Activated CD4-positive, alpha-beta memory T cell treated with anti-CD3 and anti-CD28 coated beads for 36 hours (primary cell): ENCODE measurements at places on chromosomes 12 and 14.

- DNase-seq, result no peak
These were observed 2.9 kb upstream of the GLRX5 start for GRCh38 chr14:95531969-95532368.

GRCh38 chr12:15856097-15856982 lies 25.8 kb upstream of the STRAP start:
- peak; percentile 22 for DNase-seq

- DNase-seq, result no peak
These were observed 56.0 kb downstream of the RASSF3 start for GRCh38 chr12:64666054-64666914.

DNA sequence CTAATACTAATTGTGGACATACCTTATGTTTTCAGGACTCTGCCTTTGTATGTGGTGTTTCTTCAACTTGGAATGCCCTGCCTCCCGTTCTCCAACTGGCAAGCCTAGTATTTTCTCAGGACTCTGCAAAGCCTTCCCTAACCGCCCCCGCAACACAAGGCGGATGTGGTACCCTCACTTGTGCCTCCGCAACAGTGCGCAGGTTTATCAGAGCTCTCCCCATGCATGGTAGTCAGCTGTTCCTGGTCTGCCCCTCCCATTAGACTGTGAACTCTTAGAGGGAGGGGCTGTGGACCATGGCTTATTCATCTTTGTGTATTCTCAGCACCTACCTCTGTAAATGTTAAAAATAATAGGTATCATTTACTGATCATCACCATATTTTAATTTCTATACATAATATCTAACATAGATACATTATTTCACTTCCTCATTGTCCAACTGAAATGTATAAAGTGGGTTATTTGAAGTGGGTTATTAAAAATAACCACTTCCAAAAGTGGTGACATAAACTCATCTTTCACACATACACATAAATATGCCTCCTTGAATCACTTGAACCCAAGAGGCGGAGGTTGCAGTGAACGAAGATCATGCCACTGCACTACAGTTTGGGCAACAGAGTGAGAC lies 9.0 kb downstream of the LPAR5 start:
- DNase-seq, result peak; percentile 51

DNA sequence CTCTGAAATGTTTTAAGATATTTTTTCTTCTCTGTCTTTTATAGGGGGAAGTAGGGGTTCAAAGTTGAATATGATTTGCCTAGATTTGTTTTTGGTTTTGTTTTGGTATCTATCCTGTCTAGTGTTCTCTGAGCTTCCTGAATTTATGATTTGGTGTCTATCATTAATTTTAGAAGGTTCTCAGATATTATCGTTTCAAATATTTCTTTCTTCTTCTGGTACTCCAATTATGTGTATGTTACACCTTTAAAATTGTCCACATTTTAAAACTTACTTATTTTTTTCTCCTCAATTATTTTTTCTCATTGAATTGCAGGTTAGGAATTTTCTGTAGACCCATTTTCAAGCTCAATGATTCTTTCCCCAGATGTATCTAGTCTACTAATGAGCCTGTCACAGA lies 13.8 kb upstream of the DCN start:
- DNase-seq, result no peak

- DNase-seq, result no peak
These were observed 169.4 kb downstream of the FOXN3 start for GRCh38 chr14:89247457-89248122.
